ENCODE measurements at places on chromosomes 6 and 20.

DNA sequence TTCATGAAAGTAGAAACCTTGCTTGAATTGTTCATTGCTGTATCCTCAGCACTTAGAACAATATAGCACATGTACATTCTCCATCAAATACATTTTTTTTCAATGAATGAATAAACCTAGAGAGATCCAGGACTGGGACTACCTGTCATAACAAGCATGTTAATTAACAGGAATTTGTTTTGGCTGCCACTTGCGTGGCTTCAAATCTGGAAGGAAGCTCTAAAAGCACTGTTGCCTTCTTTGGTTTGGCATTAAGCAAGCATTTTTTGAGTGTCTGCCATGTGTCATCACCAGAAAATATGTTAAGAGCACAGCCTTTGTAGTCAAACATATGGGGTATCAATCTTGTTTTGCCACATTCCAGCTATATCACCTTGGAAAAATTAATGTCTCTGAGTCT lies 131.9 kb upstream of the BACH2 start:
- DNase-seq: no peak

DNA sequence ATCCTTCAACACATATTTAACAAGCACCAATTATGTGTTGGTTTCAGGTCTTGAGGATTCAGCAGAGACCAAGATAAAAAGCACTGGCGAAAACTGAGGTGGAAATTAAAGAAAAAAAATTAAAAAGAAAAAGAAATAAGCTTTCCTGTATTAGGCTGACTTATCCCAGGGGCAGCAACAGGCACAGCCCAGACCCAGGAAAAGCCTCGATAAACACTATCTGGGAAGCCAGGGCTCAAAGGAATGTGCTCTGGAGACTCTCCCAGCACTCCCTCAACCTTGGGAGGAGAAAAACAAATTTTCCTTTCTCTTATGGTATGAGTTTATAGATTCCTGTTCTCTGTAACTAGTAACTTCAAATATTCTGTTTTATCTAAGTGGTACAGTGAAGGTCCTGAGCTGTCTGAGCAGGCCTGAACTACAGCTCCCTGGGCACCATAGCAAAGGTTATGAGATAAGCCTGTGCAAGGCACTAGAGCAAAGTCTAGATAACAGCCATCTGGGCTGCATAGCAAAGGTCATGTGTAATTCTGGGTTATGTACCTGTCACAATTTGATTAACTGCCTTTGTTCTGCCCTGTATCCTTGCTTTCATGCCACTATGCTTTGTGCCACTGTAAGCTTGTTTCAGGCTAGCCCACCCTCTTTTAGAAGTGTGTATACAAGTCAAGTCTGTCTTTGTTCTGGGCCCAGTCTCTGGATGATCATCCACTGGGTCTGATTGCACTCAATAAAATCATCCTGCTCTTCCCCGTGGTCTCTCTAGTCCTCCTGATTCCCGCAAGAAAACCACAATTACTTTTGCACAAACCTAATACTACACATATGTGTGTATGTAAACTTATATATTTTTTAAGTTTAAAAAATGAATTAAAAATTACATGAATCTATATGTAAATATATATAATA lies 54.0 kb downstream of the IL22RA2 start:
- DNase-seq: no peak

DNA sequence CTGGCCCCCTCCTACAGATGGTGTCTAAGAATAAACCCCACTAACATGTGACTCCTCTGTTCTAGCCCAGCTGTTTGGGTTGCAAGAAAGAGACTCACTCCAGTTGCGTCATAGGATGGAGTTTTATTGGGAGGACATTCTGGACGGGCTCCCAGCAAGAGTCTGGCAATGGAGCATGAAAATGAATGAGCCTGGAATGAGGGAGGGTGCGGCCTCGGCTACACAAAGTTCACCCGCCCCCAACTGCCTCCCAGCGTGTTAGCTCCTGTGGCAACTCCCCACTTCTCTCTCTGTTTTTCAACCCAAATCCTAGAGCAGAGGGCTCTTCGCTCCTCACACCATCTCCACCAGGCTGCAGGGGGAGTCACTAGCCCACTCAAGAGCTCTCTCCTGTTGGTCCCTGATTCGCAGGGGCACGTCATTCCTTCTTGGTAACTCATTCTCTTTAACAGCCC lies 5.1 kb upstream of the ADAM33 start:
- DNase-seq: no peak

GRCh38 chr20:47917549-47918070 lies 132.3 kb upstream of the SULF2 start:
- DNase-seq: no peak

GRCh38 chr6:78810146-78810545 lies 57.2 kb upstream of the IRAK1BP1 start:
- DNase-seq: no peak

DNA sequence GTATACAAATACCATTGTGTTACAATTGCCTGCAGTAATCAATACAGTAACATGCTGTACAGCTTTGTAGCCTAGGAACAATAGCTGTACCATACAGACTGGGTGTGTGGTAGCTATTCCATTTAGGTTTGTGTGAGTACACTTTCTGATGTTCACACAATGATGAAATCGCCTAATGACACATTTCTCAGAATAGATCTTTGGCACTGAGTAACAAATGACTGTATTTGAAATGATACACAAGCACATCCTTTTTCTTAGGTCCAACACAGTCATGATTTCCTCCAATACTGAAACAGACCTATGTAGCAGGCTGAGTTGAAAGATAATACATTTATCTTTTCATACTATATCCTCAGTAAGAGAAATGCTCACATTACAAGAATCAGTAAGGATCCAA lies 13.9 kb downstream of the KHDRBS2 start:
- no peak for DNase-seq

GRCh38 chr6:31197559-31198305 lies 27.2 kb upstream of the POU5F1 start:
- peak; percentile 79 for DNase-seq

DNA sequence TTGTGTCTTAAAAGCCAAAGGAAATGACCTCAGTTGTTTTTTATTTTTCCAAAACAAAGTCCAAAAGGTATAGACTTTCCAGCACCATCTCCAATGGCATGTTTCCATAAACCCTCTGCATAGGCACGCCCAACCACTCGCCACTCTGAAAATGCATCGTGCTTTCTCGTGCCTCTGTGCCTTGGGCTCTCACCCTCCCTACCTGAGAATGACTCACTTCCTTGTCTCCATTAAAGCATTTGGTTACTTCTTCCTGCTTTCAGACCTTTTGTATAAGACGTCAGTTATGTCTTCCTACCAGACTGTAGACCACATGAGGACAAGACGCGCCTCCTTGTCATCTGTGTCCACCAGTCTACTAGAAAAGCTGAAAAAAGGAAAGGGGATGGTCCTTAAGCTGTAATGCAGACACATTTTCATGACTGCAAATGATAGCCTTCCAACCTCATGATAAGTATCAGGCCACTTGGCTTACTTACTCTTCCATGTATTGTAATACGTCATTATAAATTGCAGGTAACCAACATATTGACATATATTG lies 61.2 kb upstream of the CDYL start:
- no peak for DNase-seq

GRCh38 chr6:106614166-106614565 lies 15.1 kb downstream of the RTN4IP1 start:
- no peak for DNase-seq

DNA sequence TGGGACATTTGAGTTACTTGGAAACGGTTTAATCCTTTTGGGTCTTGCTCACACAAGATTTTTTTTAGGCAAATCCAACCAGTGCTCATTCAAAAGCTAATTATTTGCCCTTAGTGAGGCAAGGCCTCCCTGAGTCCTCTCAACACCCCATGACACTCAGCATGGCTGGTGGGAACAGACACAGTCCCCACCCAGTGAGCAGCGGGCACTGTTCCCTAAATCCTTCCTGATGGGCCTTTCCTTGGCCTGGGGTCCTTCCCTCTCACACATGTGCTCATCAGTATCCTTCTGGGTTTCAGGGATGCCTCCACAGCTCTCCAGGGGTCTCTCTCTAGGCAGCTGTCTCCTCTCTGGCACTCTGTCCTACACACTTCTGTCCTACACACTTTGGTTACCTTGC lies 28.0 kb downstream of the PLAGL2 start:
- no peak for DNase-seq

- DNase-seq: no peak
Observed at GRCh38 chr6:13536796-13537526, 37.4 kb upstream of the SIRT5 start.

DNA sequence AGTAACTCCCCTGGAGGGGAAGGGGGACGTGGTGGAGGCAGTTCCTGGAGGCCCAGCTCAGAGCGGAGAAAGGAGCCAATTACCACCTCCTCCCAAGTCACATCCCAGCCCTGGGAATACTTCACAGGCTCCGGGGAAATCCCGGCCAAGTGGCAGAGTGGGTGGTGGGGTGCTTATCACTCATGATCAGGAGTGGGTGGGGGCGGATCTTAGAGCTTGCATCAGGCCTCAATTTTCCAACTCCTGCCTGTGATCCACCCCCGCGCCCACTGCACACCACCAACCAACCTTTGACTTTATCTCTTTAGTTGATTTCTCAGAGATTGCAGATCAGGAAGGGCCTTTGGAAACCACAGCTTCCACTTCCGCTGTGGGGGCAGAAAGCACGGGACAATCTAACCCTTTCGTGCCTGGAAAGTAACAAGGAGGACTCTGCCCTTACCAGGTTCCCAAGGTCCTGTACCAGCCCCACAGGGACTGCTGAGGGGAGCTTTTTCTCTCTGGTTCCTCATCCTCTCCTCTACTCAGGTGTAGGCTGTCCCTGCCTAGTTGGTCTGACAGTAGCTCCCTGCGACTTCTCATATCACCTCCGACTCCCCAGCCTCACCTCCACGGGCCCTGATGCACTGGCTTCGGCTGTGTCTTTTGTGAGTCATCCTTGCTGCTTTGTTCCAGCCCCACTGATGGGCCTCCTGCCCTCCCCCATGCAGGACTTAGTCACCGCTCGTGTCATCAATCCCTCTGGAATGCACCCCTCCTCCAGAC lies 24.9 kb upstream of the IER3 start:
- peak; percentile 79 for DNase-seq

DNA sequence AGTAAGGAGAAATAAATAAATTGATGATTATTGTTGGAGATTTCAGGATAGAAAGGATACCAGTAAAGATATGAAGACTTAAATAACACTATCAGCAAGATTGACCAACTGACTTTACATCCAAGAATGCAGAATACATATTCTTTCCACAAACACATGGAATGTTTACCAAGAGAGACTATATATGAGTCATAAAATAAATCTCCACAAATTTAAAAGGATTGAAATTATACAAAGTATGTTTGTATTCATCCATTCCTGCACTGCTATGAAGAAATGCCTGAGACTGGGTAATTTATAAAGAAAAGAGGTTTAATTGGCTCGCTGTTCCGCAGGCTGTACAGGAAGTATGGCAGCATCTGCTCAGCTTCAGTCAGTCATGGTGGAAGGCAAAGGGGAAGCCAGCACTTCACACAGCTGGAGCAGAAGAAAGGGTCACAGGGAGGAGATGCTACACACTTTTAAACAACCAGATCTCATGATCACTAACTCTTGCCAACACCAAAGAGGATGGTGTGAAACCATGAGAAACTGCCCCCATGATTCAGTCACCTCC lies 56.7 kb upstream of the TNFRSF21 start:
- no peak for DNase-seq

DNA sequence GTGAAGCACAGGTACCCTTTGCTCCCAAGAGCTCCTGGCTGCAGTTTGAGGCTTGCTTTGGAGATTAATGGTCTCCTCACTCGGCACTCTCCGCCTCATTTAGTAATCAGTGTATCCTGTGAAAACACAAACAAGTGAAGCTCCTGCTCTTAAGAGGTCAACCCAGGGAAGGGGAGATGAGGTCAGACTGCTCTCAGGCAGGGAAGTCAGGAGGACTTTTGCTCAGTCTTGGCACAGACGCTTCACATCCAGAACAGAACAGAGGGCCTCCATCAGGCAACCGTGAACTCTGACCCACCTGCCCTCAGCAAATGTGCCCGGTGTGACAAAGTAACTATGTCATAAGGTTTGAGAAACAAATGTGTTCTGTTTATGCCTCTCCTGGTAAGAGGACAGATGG lies 428.8 kb upstream of the JARID2 start:
- no peak for DNase-seq

DNA sequence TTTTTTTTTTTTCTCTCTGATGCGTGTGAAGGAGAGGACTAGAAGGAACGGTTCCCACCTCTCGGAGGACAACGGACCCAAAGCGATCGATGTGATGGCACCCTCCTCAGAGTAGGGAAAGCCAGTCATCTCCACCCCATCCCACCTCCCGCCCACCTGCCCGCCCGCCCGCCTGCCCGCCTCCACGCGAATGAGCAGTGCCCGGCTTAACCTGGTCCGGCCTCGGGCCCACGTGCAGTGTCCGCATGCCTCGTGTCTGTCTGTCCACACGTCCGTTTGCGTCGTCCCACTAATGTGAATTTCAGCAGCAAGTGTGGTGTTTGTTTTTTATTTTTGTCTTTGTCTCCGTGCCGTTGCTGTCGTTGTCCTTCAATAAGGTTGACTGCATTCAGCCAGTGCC lies 42.1 kb upstream of the MYL9 start:
- no peak for DNase-seq

DNA sequence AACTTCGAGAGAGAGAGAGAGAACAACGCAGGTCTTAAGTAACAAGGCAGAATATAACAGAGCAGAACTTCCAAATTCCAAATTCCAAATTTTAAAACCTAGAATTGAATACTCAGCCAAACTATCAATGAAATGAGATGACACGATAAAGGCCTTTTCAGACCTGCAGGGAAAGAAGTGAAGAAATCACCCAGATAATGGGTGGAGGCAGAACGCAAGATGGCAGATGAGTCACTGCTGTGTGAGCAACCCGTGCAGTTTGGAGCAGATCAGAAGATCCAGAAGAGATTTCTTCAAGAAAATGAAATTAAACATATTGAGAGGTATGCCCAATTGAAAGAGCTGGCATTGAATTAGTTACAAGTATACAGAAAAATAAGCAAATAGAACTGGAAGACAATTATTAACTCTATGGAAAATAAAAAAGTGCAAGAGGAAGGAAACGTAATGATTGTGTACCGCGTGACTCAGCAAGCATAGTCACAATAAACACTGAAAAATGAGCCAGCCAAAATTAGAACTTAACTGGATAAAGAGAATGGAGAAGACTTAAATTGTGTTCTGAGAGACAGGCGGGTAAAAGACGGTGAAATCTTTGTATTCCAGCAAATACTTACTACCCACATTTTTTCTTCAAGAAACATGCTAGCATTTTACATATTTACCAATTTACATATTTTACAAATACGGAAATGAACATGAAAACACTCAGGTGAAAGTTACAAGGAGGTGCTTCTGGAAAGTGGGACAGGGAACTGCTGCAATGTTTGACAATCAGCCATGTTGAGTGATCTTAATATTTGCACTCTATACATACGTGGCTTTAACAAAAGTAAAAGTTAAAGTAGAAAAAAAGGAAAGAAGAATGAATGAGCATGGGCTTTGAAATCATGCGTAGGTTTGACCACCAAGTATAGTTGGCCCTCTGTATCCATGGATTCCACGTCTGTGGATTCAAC lies 87.9 kb upstream of the CDYL start:
- DNase-seq: no peak

DNA sequence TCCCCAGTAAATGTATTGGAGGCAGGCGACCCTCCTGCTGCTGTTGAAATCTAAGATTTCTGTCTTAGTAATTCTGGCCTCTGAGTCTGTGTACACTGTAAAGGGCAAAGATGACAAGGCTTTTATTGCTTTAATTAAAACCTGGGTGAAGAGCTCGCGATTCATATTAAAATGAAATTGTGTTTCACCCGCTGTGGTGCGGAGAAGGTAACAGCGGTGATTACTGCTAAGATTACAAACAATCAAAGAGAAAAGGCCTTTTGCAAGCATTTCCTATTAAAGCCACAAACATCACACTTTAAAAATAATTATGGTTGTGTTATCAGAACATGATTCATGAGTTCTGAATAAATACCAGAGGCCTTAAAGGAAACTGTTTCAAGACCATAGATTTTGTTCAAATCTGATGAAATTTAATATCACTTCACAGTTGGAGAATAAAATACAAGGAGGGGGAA lies 69.3 kb downstream of the TOX2 start:
- DNase-seq: no peak

All from stimulated activated CD4-positive, alpha-beta T cell treated with anti-CD3 and anti-CD28 coated beads, Interleukin-4, amount 100 ng/mL, for 4 hours (primary cell).